ENCODE measurements at places on chromosomes 7 and 10.

GRCh38 chr7:18405726-18406125, 89.8 kb upstream of the HDAC9 start:
- DNase-seq, result no peak

GRCh38 chr7:12643001-12643643, 44.3 kb upstream of the ARL4A start:
- no peak for DNase-seq

DNA sequence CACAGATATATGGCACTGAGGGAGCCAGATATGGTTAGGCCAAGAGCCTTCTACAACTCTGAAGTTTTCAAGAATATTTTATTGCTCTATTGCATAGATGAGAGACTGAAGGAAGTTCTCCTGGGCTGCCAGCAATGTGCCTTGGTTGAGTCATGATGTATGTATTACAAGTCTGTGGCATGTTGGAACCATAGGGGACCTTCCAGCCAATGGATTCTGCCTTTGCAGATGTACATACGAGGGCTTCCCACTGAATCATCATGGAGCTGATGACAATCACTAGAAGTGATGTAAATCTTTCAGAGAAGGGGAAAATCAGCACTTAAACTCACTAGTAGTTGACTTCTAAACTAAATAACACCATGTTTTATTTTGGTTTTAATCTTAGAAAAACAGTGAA, 419.5 kb downstream of the PHTF2 start:
- no peak for DNase-seq

DNA sequence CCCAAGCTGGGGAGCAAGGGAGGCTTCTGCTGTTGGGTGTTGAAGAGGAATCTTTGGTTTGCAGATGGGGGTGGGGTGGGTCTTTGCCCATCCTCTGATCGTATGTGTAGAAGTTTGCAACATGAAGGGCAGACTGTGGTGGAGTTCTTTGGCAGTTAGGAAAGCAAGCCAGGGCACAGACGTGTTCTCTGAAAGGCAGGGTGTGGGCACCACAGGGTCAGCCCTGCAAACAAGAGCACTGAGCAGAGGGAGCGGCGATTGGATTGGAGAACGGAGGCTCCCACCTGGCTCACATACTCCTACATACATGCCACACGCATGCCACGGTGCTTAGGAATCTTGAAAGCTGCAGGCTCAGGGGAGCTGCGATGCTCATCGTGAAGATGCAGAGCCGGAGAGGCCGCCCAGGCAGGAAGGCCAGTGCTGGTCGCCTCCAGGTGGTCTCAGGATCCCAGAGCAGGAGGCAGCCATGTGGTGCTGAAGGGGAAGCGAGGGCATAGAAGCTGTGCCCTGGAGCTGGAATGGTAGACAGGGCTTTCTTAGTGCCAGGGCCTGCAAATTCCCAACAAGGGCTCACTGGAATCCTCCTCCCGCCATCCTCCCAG, 149.0 kb downstream of the MGMT start:
- no peak for DNase-seq

- DNase-seq, result no peak
Measured at GRCh38 chr10:128103229-128103714, 23.0 kb downstream of the MKI67 start.

DNA sequence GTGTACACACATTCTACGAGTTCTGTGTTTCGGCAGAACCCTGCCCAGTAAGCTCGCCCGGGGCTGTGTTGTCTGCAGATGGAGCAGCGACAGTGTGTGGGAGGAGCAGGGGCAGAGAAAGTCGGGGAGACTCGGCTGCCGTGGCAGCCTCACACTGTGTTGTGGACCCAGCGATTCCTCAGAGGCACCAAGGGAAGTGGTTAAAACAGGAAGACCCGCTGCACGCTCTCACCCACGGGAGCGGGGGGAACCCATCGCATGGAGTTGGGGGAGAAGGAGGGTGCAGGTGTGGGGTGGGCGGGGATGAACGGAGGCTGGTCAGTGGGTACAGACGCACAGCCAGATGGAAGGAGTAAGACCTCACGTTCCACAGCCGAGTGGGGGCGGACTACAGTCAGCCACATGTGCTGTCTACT, 250.2 kb downstream of the ELFN1 start:
- no peak for DNase-seq

DNA sequence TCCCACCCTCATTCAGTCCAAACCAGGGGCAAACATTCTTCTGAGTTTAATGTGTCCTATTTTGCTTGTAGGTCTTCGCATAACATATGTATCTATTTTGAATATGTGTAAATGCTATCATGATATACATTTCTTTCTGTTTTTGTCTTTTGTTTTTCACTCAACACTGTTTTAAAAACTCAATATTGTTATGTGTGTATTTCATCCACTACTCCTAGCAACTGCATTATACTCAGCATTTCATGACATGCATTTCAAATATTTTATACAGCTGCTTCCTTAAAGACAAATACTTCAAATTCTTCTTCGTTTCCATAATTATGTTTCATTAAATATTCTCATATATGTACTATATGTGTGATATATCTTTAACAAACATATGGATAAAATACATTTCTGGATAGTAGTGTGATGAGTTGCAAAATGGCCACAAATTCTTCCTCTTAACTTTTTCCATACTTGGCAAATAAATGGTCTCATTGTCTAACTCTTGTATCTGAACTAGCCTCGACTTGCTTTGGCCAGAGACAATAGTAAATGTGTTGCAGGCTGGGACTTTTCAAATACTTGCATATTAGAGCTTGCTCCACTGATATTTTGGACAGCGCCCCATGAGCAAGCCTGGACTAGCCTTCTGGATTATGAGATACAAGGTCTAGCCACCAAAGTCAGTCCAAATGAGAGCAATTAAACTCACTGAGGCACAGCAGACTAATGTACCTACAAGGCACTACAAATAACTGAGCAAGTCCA, 539.7 kb upstream of the KCND2 start:
- DNase-seq, result no peak

GRCh38 chr7:84953234-84953633, 233.6 kb downstream of the SEMA3D start:
- DNase-seq, result no peak

DNA sequence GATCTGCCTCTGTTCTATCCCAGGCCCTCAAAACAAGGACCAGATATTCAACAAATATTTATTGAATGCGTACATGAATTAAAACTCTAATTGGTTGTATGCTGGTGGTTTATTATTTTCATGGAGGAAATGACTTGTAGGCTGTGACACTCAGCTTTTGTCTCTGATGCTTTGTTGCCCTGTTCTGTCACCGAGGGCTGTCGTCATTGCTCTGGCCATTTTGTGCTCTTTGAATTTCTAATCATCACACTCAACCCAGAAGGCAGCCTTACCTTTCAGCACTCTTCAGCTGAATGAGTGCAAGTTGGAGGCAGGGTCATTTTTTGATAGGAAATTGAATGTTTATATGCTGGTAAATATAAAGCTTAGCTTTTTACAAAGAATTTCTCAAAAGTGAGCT, 14.5 kb downstream of the SRGN start:
- no peak for DNase-seq

DNA sequence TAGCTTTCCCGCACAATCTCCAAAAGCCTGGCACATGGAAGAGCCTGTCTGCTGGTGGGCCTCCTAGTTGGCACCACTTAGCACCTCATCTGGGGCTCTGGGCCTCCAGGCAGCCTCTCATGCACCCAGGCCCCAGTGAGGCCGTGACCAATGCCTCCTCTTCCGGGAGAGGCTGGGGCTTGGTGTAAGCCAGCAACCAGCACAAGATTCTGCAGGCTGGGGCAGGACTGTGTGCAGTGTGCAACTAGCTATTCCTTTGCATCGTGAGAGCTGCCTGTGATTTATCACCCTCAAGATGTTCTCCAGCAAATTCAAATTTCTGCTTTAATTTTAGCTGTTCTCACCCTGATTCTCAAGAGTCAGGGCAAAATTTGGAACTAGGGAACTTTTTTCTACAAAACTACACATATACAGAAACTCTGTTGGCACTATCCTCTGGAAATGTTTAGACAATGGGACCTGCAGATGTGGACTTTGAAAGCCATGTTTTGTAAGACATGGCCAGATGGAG, 603.7 kb upstream of the MKI67 start:
- no peak for DNase-seq

DNA sequence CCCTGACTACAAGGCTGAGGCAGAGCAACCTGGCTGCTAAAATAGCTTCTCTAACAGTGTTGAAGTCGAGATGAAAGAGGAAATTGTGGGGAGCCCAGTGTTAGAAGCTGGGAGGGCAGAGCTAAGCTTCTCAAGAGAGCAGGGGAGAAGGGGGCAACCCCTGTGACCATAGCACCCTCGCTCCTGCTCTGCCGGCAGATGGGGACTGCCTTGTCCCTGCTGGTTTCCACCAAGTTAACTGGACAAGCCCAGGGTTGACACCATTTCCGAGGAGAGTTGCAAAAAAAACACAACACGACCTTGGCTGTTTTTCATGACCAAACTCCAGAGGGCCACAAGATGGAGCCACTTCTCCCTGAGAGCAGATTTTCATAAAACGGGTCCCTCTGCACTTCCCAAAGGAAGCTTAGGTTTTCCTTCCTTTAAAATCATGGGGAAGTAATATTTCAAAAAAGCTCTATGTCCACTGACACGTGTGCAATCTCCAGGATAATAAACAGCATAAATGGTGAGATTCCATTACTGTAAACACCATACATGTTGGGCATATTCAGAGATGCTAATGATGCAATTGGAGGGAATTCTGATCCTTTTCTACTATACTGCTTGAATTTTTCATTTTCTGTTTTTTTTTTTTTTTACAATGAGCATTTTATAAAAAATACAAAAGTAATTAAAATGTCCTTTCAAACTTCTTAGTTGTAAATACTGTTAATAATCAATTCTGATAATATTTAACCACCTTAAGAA, 140.4 kb downstream of the PIP4K2A start:
- no peak for DNase-seq

DNA sequence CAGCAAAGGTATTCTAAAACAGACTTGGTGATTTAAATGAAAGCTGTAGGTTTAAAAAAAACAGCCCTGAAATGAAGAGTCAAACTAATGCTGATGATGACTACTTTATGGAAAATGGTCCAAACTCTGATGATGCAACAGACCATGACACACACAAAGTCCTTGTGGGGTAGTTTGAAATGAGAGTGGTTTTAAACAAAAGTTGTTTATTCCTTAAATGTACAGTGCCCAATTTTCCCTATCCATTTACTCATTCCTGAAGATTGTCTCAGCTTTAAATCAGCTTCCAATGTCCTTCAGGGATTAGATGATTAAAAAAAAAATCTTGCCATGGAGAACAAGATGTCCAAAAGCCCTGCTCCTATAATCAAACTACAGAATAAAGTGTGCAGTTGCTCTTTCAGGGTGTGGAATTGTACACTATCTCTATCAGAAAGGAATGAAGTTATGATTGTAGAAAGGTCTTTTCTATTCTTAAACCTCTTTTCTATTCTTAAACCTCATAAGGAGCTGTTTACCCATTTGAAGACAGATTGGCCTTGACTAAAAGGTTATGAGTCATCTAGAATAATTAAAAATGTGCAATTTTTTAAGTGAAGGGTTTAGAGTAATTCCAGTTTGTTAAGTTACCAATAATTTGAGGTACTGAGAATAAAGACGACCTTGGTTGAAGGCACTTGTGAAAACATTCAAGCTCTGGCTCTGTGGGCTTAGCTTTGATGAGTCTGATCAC, 70.2 kb upstream of the ITGA8 start:
- DNase-seq, result no peak

DNA sequence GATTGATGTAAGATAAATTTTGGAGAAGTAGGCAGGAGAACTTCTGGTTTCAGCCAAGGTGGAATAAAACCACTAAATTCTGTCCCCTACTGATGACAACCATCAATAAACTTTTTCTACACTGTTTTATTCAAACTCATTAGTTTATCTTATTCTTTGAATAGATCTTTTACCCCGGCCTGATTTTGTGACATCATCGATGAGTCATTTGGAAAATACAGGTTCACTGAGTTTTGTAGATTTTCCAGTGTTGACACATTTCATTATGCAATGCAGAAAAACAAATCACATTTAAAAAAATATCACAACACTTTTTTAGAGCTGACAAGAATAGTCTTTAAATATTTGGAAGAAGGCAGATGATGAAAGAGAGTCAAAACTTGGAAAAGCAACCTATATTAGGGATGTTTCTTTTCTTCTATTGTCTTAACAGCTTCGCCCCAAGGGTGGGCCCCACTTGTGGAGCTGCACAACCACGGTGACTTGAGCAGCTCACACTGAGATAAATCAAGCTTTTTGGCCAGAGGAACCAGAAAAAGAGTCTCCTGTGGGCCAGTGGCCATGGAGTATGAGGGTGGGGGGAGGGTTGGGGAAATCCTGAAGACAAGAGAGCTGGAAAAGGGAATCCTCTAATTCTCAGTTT, 112.8 kb downstream of the PTEN start:
- no peak for DNase-seq

DNA sequence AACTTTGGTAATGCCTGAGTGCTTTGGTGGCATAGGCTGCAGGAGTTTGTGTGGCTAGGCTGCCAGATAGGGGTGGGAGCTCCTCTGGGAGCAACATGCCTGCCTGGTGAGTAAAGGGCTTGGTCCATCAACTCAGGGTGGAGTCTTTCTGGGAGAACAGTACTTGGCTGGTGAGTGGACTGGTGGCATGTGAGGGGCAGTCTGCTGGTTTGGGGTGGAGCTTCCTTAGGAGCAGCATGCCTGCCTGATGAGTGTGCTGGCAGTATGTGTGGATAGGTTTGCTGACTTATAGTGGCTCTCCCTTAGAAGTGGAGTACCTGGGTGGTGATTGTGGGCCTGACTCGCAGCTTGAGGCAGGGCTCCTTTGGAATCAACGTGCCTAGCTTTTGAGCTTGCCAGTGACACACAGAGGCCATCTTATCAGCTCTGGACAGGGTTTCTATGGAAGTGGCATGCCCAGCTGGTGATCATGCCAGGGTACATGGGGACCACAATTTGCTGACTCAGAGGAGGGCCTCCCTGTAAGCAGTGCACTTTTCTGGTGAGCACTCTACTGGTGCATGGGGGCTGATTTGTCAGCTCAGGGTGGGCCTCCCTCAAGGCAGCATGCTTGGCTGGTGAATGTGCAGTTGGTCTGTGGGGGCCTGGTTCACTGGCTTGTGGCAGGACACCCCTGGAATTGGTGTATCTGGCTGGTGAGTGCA, 35.0 kb upstream of the SRI start:
- DNase-seq, result no peak

DNA sequence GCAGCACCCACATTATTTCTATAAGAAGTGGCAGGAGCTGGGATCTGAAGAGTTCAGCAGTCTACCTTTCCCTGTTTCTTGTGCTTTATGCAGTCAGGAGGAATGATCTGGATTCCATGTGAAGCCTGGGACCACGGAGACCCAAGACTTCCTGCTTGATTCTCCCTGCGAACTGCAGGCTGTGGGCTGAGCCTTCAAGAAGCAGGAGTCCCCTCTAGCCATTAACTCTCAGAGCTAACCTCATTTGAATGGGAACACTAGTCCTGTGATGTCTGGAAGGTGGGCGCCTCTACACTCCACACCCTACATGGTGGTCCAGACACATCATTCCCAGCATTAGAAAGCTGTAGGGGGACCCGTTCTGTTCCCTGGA, 874 bp upstream of the RBP3 start:
- DNase-seq, result no peak

- no peak for DNase-seq
Measured at GRCh38 chr10:44828508-44829142, 82.5 kb upstream of the TMEM72 start.

GRCh38 chr10:12221323-12222298, 25.6 kb downstream of the CDC123 start:
- no peak for DNase-seq

All from anterior cingulate cortex (tissue), 58 donors.